ENCODE measurements at places on chromosomes 3 and 15.

- DNase-seq: no peak
Observed at GRCh38 chr3:46312991-46313390, 40.9 kb upstream of the CCR2 start.

- DNase-seq: peak; percentile 38
Observed at GRCh38 chr3:20056725-20057611, 16.7 kb downstream of the KAT2B start.

GRCh38 chr3:53633197-53633787, 138.9 kb downstream of the CACNA1D start:
- DNase-seq: no peak

DNA sequence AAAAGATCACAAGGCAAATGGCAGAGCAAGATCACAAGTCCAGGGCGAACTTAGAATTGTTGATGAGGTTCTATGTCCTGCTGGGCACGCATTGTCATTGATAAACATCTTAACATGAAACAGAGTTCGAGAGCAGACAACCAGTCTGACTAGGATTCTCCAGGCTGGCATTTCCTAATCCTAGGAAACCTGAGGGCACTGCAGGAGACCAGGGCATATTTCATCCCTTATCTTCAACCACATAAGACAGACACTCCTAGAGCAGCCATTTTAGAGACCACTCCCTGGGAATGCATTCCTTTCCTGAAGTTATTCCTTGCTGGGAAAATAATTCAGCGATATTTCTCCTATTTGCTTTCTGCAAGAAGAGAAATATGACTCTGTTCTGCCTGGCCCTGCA, 1199.9 kb downstream of the SI start:
- no peak for DNase-seq

DNA sequence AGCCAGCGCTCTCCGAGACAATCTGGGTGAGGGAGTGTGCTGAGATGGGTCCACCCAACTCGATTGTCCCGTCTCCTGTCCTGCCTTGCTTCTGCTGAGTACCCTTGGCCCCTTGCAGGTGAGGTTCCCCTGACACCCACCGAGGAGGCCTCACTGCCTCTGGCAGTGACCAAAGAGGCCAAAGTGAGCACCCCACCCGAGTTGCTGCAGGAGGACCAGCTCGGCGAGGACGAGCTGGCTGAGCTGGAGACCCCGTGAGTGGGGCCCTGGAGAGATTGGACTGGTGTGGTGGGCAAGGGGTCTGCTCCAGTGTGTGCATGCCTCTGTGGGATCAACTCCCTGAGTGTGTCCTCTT, 23.6 kb downstream of the NBEAL2 start:
- DNase-seq: no peak

DNA sequence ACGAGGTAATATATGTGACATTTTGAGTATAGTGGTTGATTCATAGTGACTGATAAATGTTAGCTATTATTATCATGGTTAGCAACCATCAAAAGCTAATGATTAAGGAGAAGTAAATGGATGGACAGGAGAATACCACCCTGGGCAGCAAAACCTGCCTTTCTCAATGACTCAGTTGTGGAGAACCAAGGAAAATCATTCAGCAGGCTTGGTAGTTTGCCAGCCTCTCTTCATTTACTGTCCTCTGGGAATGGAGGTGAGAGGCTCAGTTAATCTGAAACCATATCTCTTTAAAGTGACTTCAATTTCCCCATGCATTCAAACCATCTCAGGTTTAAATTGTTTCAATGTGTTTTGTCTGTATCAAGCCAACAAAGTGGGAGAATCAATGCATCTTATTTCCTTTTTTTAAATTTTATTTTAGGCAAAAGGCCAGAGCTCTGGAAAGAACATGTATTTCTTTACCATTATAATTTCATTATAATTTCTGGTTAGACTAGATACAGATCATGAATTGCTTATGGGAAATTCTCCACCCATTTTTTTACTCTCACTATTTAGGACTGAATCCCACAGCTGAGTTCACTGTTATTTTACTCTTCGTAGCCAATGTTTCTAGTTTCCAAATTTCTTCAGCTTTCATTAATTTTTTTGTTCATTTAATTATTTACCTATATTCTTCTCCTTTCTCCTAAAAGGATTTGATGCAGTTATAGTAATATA, 2.7 kb downstream of the TM4SF18 start:
- DNase-seq: no peak

All from stimulated activated CD4-positive, alpha-beta T cell treated with anti-CD3 and anti-CD28 coated beads, Interleukin-2, amount 100 ng/mL, for 24 hours (primary cell).